ENCODE measurements at places on chromosomes 5 and 9.

GRCh38 chr5:66839636-66840185 is 243.5 kb downstream of the MAST4 start:
- no peak for DNase-seq

- no peak for DNase-seq
Observed at GRCh38 chr5:103623425-103623824, 60.8 kb upstream of the NUDT12 start.

GRCh38 chr9:77748214-77748772 is 100.2 kb upstream of the GNA14 start:
- no peak for DNase-seq

GRCh38 chr5:56350597-56351170 is 117.6 kb upstream of the ANKRD55 start:
- no peak for DNase-seq

DNA sequence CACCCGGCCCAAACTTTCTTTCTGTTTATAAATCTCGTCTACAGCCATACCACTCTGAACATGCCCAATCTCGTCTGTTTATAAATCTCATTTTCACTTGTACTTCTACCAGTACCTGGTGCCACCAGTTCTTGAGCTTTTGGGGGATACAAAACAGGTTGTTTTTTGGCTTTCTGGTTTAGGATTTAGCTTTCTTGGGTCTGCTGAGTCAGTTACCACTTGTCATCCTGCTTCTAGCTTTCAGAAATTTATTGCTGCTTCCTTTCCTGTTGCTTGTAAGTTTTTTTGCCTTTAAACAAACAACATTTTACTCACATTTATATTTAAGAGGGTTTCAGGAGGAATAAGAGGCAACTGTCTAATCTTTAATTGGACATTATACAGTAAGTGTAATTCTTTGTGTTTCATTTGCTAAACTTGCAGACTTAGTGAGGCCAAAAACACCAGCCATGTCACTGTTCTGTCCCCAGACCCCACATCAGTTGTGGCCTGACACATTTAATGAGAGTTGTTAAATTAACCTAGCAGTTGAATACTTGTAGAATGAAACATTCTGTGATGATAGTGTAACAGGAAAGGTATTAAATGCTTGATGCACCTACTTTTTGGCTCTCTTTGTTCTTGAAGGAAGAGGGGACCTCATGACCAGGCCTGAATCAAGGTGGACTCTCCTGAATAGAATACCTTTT is 11.8 kb downstream of the NDFIP1 start:
- no peak for DNase-seq

DNA sequence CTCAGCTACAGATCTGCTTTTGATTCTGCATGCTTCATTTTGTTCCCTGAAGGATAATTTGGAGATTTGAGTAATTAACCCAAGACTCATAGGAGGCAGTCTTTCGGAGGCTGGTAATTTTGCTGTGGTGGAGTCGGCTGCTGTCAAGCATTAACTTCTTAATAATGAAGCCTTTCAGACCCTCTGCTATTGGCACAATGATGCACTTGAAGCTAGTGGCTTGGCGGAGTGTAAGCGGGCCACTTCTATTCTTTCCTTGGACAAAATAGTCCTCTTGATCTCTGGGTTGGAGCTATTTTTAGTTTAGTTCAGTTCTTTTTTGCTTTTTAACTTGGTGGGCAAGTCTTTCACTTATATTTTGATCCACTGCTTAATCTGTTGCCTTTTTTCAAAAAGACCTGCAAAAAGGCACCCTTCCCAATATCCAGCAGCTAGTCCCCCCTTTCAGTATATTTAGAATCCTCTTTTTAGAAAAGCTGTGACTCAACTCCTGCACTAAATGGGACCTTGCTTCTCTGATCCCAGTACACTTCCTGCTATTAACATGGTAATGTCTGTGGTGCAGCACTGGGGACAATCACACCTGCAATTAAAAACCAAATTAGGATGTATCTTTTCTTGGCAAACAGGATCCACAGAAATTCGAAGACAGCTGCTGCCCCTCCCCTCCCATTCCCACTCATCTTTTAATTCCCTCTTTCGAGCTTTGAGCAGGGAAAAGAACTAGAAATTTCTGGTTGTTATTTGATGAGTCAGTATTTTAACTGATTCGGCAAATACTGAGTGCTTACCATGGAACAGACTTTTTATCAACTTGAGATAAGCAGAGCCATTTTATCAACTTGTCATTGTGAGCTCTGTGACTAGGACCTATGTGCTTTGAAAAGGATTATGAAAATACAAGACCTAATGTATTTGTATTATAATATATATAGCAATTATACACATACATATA is 169.4 kb upstream of the ANKRD55 start:
- DNase-seq = no peak

GRCh38 chr5:124628721-124629596 is 117.5 kb downstream of the ZNF608 start:
- DNase-seq = no peak

DNA sequence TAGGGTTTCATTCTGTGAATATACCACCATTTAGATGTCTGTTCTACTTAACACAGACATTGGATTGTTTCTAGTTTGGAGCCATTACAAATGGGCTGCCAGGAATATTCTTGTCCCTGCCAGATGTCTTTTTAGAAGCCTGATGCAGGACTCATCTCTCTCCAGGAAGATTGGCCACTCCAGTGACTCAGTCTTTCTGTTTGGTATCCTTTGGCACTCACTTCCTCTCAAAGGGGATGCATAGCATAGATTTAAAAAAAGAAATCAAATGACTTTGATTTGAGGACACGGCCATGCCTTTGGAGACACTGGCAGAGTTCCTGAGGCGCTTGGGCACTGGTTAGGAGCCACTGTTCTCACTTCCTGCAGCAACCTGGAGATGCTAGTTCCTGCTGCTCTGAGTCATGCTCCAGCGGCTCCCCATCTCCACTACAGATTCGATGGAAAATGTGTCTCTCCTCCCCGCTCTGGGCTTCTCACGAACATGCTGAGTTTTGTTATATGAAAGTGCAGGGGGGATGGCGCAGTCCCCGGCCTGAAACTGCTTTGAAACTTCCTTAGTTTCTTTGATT is 3.5 kb upstream of the ZNF366 start:
- no peak for DNase-seq

DNA sequence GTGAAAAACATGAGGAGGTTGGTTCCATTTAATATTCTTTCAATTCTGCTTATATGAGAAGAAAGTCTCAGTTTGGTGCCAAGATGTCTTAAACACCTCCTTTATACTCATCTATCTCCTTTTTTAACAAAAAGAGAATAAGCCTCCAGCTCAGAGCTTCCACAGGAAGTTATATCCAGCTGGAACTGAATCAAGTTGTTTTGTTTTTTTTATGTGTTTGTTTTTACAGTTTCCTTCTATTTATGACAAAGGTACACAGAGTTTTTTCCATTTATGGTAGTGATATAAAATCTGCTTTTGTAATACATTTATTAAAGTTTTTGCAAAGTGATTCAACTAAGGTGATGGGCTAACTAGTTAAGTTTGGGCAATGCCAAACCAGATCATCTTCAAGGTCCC is 10.4 kb downstream of the SPARC start:
- no peak for DNase-seq

- DNase-seq = no peak
Observed at GRCh38 chr9:86242071-86242470, 17.4 kb downstream of the C9orf153 start.

- no peak for DNase-seq
Observed at GRCh38 chr5:158484150-158484549, 615.6 kb downstream of the EBF1 start.

- DNase-seq = no peak
Observed at GRCh38 chr5:143837306-143837848, 25.4 kb downstream of the HMHB1 start.

- no peak for DNase-seq
Observed at GRCh38 chr5:10585518-10585915, 21.6 kb downstream of the ANKRD33B start.

Data from activated naive CD8-positive, alpha-beta T cell treated with anti-CD3 and anti-CD28 coated beads, Interleukin-2, amount 10 ng/mL, durations not matched to agents 7 days and 5 days (primary cell).